ENCODE measurements at places on chromosomes 6 and 20. TPM values are rescaled to one million over a fixed set of nuclear protein-coding genes. Genes with fewer than 3 reads are reported as not detected.
A peak's percentile ranks its signal among the peaks of the same experiment; 100 is the strongest.

Gene RPS6KA2
- 13.4 TPM for total RNA-seq

- DNase-seq, result no peak
Measured at GRCh38 chr6:116101790-116102189, 1.1 kb downstream of the NT5DC1 start.

- DNase-seq, result no peak
Measured at GRCh38 chr20:4728120-4728760, 6.5 kb downstream of the PRND start.

- DNase-seq, result no peak
Measured at GRCh38 chr20:2751878-2752566, 48.4 kb downstream of the CPXM1 start.

DNA sequence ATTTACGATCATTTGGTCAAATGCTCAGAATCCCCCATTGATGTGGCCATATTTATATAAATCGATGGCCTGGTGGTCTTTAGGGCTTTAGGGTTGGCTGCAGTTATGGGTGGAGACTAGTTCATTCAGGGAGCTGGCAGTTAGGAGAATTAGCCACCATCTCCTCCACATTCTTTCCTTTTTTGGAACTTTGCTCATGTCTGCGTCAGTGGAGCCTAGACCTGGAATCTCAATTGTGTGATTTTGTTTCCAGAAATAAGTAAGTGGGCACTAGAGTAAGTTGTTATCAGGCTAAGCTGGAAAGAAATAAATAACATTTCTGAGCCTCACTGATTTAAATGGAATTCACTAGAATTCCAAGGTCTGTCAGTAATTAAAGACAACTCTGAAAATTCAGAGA, 29.0 kb upstream of the ELOVL5 start:
- no peak for DNase-seq

DNA sequence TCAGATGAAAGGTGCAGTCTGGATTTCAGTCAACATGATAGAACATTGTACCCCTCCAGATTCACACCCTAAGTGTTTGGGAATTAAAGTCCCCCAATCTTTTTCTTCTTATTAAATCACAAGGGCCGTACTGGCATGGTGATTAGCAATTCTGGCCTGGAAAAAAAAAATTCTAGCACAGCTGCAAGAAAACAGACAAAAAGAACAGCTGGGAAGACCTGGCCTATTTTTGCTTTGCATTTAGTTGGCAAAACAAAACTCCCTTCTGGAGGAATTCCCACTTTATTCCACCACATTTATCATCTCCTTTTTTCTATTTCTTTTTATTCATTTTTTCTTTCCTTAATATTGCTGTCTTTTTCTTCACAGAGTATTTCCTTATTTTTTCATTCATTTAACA, 39.8 kb upstream of the AKAP12 start:
- no peak for DNase-seq

DNA sequence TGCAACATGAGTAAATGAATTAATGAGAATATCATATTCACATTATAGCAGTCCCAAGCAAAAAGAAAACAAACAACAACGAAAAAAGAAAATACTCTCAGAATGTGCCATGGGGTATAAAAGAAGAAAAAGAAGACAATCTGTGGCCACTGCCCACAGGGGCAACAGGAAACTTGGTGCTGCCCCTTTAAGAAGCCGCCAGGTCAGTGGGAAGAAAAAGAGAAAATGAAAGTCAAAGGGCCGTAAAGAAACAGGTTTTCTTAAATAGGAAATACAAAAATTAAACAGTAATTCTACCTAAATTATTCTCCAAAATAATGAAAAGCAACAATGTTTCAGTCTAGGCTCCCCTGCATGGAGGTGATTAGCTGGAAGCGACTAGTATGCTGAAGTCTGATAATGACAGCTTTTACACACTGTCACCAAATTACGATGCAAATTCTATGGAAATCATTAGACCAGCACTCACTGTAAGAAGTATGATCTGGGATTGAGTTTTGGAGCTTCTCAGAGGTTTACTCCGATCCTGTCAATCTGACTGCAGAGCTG, 23.6 kb downstream of the GMDS start:
- DNase-seq, result no peak

GRCh38 chr6:27126046-27126814, 121.3 kb upstream of the PRSS16 start:
- DNase-seq, result no peak

Gene TMEM244
- not detected for total RNA-seq

DNA sequence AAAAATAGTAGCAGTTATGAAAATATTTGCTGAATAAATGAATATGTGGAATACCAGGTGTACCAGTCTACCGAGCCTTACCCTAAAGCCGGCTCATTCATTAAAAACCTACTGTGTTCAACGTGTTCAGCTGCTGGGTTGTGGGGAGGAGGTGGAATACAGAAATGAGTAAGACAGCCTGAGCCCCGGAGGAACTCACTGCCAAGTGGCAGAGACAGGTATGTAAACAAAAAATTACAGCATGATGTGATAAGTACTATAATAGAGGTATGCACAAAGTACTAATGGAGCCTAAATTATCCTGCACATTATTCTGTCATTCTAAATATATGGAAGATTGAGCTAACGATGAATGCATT, 6.8 kb upstream of the ADTRP start:
- DNase-seq, result no peak

Gene RIOK1
- total RNA-seq, result 18.7 TPM

Gene PRDM13
- total RNA-seq, result not detected

DNA sequence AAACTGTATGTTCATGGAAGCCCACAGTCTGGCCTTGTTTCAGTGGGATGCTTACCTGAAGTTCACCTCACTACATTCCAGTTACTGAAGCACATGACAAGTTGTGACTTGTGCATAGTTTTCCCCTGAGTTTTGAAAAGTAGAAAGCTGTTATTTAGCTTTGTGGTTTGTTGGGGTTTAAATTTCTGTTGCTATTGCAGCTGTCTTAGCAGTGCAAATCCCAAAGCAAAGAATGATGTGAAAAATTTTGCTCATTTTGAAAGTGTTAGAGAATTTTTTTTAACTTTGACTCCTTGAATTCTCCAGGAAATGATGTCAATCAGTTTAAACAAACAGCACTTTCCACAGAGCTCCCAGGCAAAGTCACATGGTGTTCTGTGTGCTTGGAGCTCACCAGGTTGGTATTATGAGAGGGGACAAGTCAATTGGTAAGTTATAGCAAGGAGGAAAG, 268.4 kb downstream of the ADGRG6 start:
- peak; percentile 44 for DNase-seq

DNA sequence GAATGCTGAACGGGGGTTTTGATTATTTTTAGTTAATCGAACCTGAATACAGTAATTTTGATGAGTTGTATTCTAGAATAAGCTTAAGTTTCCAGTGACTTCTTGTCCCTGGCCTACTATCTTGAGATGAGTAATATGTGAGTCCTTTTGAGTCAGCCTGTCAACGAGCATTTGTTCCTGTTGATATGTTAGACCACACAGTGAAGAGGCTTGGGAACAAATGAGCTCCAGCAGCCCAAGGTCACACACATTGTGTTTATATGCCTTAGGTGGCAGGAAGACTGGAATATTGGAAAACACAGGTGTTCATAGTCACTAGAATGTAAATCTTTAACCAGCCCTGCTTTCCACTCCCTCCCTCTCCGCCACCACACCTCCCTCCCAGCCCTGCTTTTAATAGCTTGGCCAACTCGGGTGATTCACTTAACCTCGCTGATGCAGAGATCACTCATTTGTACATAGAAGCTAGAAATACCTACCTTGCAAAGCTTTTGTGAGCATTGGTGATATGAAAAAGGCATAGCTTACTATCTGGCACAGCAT, 9.1 kb downstream of the SMPDL3A start:
- peak; percentile 76 for DNase-seq

DNA sequence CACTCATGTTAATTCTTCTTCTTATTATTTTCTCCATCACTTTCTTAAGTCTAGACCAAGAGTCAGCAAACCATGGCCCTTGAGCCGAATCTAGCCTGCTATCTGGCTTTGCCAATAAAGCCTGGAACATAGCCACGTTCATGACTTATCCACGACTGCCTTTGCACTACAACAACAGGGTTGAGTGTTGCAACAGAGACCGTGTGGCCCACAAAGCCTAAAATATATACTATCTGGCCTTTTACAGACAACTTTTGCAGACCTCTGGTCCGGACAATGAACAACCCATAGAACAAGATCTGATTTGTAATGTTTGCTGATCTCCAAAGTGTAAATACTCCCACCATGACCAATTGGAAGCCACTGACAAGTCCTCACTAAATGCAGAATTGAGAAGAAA, 140.5 kb upstream of the CDYL start:
- DNase-seq, result no peak

GRCh38 chr6:74287932-74288331, 591.9 kb downstream of the CD109 start:
- no peak for DNase-seq

Gene HNF4A
- not detected for total RNA-seq

GRCh38 chr6:113065611-113066010, 718.5 kb downstream of the RFPL4B start:
- no peak for DNase-seq

Gene CAP2
- total RNA-seq, result 78.8 TPM

- no peak for DNase-seq
Measured at GRCh38 chr20:31861385-31862156, 8.8 kb downstream of the DUSP15 start.

DNA sequence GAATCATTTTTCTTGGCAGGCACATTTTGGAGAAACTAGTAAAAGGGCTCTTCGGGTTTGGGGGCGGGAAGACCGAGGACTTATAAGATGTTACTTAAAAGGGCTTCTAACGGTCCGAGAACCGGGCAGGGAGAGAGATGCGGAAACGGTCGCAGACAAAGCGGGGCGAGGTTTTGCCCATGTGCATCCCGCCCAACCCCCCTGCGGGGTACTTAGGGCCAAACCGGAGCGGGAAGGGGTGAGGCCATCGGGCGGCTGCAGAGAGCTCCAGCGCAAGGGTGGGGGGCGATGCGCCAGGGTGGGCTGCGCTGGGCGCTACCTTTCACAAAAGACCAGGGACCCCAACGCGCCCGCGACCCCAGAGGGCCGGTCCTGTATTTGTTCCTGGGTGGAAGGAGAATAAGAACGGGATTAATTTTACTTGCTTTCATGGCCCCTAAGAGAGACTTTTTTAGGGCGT, 616 bp downstream of the TUBB start:
- no peak for DNase-seq

DNA sequence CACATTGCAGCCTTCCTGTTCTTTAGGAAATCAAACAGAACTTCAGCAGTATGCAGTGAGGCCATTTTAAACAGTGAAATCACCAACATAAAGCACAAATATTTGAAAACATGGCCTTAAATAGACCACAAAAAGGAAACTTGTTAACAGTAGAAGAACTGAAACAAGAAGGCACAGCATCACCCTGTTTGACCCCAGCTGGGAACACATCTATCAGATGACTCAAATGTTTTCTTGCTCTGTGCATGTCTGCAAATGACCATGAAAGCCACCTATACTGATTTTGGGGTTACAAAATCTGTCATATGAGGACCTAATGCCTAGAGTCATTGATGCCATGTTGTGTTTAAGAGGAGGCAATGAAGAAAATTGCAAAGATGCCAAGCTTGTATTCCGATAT, 123.8 kb upstream of the ADGRF1 start:
- no peak for DNase-seq

DNA sequence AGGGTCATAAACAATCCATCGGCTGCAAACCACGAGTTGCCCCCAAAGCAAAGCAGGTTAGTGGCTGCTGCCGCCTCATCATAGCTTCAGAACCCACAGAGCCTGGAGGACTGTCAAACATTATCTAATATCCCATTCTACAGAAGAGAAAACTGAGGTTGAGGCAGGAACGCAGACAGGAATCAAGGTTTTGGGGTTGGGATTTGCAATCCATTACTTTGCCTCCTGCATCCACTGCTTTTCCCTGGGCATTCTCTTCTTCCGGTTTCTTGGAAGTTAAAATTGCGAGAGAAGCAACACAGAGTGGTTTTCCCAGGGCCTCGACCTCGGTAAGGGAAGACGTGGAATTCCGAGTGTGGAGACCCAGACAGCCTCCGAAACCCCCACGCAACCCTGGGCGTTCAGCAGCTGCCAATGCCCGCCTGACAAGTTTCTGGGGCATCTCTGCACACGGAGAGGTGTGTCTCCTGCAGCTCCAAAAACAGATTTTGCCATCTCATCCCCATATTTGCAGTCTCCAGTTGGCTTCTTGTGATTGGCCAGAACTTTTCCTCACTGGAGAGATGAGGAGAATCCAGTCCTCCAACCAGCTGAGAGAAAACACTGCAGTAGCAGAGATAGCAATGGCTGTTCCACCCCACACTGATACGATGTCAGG, 45.5 kb upstream of the SNAP25 start:
- DNase-seq, result no peak

DNA sequence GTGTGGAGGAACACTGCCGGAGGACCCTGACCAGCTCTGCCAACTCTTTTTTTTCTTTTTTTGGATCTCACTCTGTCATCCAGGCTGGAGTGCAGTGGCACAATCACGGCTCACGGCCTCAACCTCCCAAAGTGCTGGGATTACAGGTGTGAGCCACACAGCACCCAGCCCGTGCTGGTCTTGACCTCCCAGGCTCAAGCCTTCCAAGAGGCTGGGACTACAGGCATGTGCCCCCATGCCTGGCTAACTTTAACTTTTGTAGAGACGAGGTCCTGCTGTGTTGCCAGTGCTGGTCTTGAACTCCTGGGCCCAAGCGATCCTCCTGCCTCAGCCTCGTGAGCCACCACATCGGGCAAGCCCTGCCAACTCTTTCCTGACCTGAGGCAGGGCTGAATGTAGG, 11.2 kb downstream of the GCNT2 start:
- no peak for DNase-seq

DNA sequence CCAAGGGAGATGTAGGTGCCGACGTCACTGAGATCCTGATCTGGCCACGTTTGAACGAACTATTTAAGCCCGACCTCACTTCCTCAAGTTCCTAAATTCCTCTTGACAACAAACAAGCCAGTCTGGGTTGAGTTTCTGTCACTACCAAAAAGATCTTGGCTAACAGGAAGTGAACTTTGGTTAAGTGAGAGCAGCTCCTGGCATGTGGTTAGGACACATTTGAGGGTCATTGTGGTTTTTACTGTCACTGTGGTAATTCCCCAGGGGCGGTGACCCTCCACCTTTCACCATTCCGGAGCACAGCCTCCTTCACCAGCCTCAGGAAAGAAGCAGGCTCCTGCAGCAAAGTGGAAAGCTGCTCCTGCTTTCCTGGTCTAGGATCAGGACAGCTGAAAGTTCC, 43.1 kb upstream of the ZNF831 start:
- DNase-seq, result no peak

GRCh38 chr6:116783852-116784251, 18.3 kb upstream of the FAM162B start:
- peak; percentile 35 for DNase-seq

Gene COL9A1
- total RNA-seq, result not detected

Gene CAPN11
- total RNA-seq, result not detected

Gene LRFN2
- not detected for total RNA-seq

- DNase-seq, result peak; percentile 72
Measured at GRCh38 chr20:35821807-35822242, 50.0 kb downstream of the PHF20 start.

Gene PKIB
- 0.22 TPM for total RNA-seq

Gene TRIM15
- total RNA-seq, result not detected
